Eye (tissue), 1 donor: ENCODE measurements at places on chromosomes 1 and 21.

- DNase-seq: no peak
These were observed 158.9 kb upstream of the PROX1 start for GRCh38 chr1:213828867-213829266.

GRCh38 chr1:2368053-2368744 lies 23.2 kb downstream of the MORN1 start:
- DNase-seq: no peak

DNA sequence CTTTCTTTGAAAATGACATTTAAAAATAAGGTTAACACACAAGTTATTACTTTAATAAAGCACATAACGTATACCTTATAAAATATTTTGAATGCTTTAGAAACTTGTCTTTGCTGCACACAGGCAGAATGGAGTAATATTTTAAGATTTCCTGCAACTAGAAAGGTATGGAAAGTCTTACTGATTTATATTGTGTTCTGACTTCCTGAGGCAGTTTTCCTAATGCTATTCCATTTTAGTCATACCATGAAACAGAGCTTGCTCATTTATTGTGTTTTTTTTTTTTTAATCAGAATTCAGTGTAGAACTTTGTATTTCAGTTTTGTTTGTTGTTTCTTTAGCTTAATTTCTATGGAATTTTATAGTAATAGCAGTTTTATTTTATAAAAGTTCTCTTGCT lies 60.9 kb upstream of the S1PR1 start:
- no peak for DNase-seq

- no peak for DNase-seq
These were observed 59.1 kb upstream of the SPOCD1 start for GRCh38 chr1:31874942-31875341.

DNA sequence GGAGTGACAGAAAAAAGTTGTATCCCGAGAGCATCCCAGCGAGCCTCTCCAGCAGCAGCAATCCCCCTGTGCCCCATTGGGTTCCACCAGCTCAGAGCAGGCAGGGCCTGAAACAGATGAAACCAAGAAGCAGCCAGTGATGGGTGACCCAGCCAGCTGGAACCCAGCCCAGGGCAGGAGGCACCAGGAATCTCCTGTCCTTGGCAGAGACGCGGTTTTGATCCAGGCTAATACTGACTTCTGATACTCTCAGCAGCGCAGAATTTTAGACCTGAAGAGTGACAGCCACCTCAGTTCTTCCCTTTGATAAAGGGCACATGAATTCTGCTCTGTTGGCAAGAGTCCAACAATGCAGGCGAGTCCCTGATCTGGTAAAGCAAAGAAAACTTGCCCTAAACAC lies 11.4 kb upstream of the OLIG1 start:
- DNase-seq: no peak

GRCh38 chr1:201513498-201514243 lies 6.7 kb upstream of the CSRP1 start:
- DNase-seq: no peak

DNA sequence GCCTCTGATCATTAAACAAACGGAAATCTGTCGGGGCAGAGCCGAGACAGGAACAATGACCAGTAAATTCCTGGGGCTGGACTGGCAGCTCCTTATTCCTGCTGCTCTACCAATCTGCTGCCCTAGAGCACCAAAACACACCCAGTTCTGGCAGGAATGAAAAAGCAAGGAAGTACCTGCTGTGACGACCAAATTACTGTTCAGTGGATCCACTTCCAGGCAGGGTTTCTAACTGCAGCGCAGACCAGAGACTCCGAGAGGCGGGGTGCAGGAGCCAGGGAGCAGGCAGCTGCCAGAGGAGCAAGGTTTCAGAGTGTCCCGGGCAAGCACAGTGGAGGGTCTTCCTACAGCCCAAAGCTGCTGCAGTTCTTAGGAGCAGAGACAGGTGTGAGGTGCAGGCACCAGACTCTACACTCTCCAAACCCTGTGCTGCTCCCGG lies 32.4 kb downstream of the KANK4 start:
- peak; percentile 91 for DNase-seq

- no peak for DNase-seq
These were observed 164.5 kb upstream of the BEND5 start for GRCh38 chr1:48940962-48941732.

- no peak for DNase-seq
These were observed 118.2 kb downstream of the DYRK1A start for GRCh38 chr21:37484535-37485474.

- DNase-seq: peak; percentile 79
These were observed 22.0 kb upstream of the GRIK3 start for GRCh38 chr1:37056325-37056724.

GRCh38 chr1:92310185-92310597 lies 11.3 kb downstream of the RPAP2 start:
- peak; percentile 43 for DNase-seq

GRCh38 chr1:2906085-2906484 lies 104.6 kb upstream of the TTC34 start:
- peak; percentile 77 for DNase-seq

- no peak for DNase-seq
These were observed 42.6 kb upstream of the ADGRL2 start for GRCh38 chr1:81758181-81758580.

- no peak for DNase-seq
These were observed 104.5 kb upstream of the TMEM51 start for GRCh38 chr1:15049067-15049466.

DNA sequence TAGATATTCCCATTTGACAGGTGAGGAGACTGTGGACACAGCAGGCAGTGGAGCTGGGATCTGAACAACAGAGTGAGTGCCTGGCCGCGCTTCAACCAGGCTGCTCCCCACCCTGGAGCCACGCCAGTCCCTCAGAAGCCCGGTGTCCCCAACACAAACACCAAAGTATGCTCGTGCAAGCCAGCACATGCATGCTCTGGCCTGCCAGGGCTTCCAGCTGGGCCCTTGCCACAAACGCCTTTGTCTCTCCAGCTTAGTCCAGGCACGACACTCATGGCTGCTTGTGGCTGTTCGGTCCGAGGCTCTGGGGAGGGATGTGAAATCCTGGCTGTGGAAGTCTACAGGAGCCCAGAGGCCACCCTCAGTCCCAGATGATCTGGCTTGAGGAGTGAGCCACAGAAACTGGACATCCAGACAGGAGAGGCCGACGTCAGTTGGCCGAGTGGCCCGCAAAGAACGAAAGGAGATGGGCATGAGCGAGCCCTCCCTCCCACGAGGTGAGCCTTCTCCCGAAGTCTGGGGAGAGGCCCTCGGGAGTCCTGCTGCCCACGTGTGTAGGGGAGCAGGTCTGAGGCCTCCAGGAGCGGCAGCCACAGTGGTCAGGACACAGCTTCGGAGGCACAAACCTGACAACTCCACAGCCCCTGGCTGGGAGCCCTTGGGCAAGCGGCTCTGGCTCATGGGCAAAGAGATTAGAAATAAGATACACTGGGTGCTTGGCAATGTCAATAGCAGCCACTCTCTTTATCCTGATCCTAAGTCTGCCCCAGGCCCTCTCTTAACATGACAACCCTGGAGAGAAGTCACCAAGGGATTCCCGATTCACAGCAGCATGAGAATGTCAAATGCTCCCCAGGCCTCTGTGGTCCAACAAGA lies 117.1 kb upstream of the IFFO2 start:
- no peak for DNase-seq

DNA sequence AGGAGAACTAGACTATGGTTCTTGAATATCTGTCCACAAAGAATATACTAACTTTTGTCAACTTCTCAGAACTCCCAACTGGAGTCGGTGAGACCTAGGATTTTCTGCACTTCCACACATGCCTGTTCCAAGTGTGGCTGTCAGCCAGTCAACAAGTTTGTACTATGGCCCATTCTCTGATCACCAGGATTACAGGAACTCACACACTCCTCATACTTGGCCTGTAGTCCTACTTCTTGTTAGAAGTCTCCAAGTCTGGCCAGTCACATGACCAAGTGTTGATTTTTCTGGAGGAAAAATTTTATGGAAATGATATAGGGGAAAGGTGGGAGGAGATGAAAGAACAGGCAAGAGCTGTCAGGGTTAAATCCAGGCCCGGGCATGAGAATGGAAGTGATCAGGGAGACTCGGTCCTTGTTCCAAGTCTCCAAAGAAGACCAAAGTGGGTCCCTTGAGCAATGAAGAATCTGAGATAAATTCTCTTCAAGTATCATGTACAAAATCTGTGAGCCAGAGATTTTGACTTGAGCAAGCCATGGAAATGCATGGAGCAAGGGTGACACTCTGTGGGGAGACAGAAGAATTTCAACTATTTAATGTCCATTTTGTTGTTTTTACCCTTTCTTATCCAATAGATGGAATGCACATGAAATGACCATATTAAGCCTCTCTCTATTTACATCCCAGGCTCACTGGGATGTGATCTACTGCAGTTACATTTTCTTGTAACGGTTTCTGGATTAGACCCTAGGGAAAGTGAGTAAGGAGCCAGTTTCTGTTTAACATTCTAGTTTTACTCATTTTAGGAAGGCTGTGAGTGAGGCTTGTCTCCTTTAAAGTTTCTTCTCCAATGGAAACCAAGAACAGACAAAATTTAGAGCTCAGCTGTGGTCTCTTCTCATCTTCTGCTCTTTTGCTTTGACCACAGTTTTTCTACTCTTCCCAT lies 320.9 kb downstream of the ASTN1 start:
- peak; percentile 80 for DNase-seq

DNA sequence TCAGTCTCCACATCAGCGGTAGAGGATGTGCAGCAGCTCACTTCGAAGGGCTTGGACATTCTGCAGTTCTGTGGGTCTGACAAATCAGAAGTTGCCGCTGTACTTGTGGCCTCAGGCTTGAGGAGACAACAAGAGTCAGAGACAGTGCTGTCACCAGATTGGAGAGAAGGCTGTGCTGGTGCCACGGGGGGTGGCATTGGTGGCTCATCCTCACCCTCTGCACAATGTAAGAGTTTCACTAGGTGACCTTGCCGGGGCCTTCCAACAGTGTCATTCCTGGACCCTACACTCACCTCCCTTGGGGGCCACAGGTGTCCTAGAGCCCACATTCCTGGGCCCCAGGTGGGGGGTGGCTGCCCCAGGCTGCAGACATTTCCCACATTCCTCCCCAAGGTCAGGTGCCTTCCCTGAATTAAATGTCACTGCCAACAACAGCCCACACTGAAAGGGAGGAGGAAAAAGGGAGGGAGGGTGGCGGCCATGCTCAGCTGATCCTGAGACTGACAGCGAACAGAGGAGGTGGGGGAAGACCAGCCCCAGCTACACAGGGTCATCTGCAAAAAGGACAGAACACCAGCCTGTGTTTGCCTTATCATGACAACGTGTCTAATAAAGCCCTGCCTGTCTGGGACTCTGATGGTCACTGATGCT lies 46.4 kb downstream of the TMCC2 start:
- no peak for DNase-seq

- DNase-seq: peak; percentile 29
These were observed 288.3 kb upstream of the ADGRL2 start for GRCh38 chr1:81512252-81513003.

DNA sequence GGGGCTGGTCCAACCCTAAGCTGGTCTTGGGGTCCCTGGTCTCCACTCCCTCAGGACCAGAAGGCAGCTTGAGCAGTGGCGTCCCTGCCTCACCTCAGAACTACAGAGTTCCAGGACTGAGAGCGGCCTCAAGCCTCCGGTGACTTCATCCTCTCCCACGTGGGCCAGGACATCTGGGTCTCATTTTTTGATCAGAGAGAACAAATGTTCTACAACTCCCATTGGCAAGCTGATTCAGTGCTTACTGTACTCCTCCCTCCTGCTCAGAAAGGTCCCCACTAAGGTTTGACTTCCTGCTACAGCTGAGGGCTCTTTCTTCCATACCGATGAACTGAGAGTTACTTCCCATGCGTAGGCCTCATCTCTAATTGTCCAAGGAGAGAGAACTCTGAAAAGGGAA lies 78.5 kb downstream of the PLXNA2 start:
- peak; percentile 69 for DNase-seq

GRCh38 chr21:38434913-38435533 lies 63.3 kb downstream of the ERG start:
- DNase-seq: no peak

DNA sequence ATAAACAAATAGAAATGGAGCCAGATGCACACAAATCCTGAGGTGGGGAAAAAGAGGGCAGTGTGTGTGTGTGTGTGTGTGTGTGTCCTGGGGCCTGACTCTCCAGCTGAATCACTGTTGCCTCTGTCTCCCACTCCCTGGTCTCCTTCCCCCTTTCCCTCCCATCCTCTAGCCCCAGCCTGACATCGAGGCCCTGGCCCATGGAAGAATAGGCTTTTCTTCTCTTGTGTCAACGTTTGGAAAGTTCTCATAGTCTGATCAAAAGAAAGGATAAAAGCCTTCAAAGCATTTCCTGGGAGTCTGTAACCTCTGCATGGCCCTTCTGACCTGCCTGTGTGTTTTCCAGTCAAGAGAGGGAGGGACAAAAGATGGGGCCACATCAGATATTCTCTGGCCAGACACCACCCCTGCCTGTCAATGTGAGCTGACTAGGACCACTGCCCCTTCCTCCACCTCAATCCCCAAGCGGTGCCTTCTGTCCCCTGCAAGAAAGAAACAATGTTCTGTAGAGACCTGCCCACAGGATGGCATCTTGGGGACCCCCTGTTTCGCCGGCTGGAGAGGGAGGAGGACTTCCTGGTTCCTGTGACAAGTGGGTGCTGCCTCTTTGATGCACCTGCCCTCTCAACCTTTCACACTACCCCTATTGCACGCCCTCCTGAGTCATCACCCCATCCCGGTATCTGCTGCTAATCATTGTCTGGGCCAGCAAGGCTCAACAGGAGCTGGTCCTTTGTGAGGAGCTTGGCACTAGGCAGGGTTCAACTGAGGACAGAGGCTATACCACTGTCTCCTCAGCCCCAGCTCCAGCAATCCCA lies 16.2 kb downstream of the KCNJ10 start:
- no peak for DNase-seq

DNA sequence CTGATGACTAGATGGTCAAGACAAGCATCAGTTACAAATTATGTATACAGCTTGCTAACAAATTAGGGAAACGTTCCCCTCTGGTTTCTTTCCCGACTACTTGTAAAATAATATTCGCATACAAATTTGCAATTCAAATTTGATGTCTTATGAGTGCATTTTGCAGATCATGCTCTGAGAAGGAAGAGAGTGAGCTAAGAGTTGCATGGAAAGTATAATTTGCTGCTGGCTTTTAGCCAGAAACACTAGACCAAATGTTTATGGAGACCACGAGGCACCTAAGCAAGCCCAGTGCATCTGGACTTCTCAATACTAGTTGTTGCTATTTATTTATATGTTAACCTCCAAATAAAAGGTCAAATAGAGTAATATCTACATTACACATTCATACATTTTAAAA lies 216.0 kb downstream of the SMYD3 start:
- no peak for DNase-seq

DNA sequence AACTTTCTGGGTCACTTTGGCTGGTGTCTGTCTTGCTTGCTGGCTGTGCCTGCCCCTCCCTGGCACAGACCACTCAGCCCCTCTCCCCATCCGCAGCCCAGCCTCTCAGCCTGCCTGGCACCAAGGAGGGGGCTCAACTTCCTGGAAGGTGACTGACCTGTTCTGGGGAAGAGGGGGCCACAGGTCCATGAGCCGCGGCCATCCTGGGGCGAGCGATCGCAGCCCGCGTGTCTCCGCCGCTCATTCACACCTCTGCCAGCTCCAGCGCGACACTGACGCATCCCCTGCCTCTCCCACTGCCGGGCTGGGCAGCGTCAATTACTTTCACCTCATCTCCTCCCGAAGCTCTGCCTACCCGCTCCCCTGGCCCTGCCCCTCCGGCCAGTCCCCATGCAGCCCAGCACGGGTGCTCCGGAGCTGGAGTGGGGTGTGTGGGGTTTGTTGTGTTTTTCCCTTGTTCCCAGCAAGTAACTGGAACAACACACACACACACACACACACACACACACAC lies 14.3 kb downstream of the SLC6A9 start:
- peak; percentile 75 for DNase-seq
